M059J (cell line): ENCODE measurements at places on chromosomes 16 and 17. TPM values are rescaled to one million over a fixed set of nuclear protein-coding genes. Genes with fewer than 3 reads are reported as not detected.
A peak's percentile ranks its signal among the peaks of the same experiment; 100 is the strongest.

DNA sequence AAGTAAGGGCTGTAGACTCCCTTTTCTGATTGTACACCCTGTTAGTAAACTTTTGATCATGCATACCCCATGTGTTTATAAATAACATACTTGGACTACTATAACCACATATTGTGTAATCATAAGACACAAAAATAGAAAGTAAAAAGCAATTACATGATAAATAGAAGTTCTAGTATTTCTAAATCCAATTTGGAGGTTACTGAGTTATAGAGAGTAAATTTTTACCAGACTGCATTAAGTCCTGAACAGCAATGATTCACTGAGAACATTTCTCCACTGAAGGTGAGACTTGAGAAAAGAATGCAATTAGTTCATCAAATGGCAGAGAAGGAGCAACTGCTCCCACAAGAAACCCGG, 7.7 kb upstream of the TBKBP1 start:
- DNase-seq: peak; percentile 61

The HOXB8 gene
- total RNA-seq: 5.5 and 6.3 TPM in 2 replicates

The PNMT gene
- total RNA-seq: not detected in 2 replicates

DNA sequence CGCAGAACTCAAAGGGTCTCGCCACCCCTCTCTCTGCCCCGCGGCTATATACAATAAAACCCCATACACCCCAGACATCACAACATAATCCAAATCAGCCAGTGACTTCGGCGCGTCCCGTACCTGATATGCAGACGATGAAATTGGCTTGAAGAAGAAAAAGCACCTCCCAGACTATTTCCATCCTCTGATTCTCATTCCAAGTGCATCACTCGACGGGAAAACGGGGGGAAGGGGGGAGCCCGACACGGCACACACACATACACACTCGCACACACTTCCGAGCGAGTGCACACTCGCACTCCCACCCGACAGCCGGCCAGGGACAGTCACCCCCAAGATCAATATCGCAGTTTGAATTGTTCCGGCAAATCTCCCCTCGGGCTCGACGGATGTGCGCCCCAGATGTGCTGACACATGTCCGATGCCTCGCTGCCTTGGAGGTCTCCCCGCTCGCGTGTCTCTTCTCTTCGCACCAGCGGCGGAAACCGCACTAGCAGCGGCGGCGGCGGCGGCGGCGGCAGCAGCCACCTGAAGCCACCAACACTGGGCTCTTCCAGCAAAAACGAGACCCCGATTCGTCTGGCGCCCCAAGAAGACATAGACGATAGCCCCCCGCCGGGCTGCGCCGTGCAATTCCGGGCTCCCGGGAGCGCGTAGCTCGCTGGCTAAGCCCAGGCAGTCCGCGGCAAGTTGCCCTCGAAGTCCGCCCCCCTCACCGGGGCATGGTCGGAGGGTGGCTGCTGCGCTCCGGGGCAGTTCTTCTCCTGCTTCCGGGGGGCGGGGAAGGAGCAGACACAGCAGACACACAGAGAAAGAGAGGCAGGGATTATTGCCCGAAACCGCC, 688 bp downstream of the CA10 start:
- DNase-seq: no peak

DNA sequence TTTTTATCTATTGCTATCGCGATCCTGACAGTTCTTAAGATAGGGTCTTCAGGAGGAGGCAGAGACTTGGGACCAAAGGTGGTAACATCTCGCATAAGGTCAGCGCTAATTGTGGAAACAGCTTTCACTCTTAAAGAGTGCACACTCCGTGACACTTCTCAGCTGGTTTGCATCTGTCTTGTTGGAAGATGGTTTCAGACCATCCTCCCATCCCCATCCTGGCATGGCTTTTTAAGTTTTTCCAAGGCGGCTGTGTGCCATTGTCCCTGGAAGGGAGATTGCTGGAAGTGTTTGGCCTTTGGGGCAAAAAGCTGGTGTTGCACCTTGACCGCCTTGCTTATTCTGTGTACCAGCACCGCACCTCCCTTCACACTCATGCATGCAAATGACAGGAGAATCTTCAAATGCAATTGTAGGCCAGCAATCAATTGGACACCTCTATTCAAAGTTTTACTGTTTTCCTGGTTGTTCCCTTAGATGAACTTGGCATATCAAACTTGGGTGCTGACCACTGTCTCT, 1.5 kb downstream of the SOCS7 start:
- peak; percentile 9 for DNase-seq

The KRT12 gene
- not detected in 2 replicates for total RNA-seq

The TOX3 gene
- not detected in 2 replicates for total RNA-seq

DNA sequence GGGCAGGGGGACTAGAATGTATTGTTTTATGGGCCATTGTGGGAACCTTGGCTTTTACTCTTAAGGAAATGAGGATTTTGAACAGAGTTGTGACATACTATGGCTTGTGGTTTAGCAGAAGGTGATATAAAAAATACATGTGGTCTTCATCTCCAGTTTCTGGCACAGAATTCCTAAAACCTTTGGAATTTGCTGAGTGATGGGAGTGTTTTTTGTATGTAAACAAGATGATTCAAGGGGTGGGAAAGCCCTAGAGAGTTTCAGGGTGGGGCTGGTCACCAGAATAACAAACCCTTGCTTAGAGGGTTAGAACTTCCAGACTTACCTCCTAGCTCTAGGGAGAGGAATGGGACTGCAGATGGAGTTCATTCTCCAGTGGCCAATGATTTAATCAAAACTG, 316.1 kb downstream of the PHKB start:
- peak; percentile 87 for DNase-seq
